A375 (cell line): ENCODE measurements at places on chromosomes 2 and 18. TPM values are rescaled to one million over a fixed set of nuclear protein-coding genes. Genes with fewer than 3 reads are reported as not detected.

AKAIN1 gene
- total RNA-seq = not detected in 2 replicates

DYSF gene
- total RNA-seq = 1.0 and 1.7 TPM in 2 replicates

FBXO48 gene
- 0.23 and 0.34 TPM in 2 replicates for total RNA-seq

FAM237A gene
- not detected in 2 replicates for total RNA-seq
